ENCODE measurements at places on chromosomes 7 and 10.
A peak's percentile ranks its signal among the peaks of the same experiment; 100 is the strongest.

DNA sequence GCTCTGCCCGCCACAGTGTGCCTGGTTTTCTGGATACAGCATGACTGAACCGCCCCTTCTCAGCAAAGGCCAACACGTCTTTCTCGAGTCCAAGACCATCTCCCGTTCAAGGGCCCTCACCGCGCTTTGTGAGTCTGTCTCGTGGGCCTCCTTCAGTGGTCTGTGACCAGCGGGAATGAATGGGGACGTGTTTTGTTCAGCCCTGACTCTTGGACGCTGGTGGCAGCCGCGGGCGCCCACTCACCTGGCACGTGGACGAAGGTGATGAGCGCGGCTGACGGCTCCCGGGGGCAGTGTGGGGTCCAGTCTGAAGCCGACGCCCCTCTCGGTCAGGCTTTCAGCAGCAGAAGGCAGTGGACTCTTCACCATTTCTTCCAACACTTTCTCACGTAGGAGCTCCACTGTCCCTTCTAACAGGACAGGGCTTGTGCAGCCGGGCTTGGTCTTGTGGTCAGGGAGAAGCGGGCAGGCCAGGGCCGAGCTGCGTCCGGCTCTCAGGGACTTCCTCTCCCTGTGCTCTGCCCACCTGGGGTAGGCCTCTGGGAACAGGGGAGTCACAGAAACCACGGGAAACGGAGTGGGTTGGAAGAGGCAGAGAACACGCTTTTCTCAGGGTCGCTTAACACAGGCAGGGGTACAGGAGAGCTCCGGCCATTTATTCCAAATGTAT, 30.4 kb downstream of the AMZ1 start:
- no peak for DNase-seq

DNA sequence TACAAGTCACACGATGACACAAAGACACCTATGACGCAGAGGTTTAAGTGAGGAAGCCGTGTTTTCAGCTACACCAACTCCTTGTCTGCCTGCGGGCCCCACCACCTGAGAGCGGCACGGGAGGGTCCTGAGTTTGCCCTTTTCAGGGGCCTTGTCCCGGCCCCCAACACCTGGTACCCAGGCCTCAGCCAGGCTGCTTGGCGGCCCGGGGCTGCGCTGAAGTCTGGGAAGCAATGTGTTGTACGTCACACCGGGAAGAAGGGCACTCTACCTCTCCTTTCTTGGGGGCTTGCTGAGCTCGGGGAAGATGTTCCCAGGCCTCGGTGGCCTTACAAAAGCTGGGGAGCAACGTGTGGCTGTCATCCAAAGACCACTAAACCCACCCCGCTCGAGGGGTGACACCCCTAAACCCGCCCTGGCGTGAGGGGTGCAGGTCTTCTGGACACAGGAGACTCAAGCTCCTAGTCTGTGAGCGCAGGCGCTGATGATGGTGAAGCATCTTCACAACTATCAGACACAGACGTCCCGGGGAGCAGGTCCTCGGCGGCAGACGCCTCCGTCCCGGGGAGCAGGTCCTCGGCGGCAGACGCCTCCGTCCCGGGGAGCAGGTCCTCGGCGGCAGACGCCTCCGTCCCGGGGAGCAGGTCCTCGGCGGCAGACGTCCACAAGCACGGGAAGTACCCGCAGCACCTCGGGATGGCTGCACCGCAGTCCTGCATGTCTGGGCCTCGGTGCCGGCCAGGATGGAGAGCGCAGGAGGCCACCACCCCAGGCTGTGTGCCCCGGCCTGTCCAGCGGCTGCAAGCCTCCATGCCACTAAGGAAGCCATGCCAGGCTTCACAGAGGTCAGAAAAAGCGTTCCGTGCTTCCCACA, 15.4 kb downstream of the CFAP46 start:
- no peak for DNase-seq

GRCh38 chr7:112411186-112411795, 39.0 kb upstream of the IFRD1 start:
- DNase-seq = no peak

- DNase-seq = no peak
Observed at GRCh38 chr7:33196221-33196620, 66.9 kb downstream of the BBS9 start.

- no peak for DNase-seq
Observed at GRCh38 chr7:101903515-101903868, 86.1 kb downstream of the CUX1 start.

- DNase-seq = no peak
Observed at GRCh38 chr10:121409466-121410104, 188.7 kb downstream of the FGFR2 start.

- DNase-seq = no peak
Observed at GRCh38 chr10:131166486-131166885, 145.0 kb downstream of the TCERG1L start.

DNA sequence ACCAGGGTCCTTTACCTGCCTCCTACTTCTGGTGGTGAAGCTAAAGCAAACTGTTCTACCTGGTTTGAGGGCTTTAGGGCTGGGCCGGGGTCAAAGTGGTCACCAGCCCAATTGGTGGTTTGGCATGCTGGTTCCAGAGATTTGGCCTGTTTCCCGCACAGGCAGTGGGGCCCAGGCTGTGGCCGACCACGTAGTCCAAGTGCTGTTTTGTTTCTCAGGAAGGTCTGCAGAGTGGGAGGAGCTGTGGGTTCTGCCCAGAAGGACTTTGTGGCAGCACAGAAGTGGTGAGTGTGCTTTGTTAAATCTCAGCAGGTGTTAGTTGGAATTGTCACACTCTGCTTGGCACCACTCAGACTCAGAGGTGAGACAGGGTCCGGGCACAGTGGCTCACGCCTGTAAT, 85.8 kb downstream of the MKX start:
- DNase-seq = no peak

DNA sequence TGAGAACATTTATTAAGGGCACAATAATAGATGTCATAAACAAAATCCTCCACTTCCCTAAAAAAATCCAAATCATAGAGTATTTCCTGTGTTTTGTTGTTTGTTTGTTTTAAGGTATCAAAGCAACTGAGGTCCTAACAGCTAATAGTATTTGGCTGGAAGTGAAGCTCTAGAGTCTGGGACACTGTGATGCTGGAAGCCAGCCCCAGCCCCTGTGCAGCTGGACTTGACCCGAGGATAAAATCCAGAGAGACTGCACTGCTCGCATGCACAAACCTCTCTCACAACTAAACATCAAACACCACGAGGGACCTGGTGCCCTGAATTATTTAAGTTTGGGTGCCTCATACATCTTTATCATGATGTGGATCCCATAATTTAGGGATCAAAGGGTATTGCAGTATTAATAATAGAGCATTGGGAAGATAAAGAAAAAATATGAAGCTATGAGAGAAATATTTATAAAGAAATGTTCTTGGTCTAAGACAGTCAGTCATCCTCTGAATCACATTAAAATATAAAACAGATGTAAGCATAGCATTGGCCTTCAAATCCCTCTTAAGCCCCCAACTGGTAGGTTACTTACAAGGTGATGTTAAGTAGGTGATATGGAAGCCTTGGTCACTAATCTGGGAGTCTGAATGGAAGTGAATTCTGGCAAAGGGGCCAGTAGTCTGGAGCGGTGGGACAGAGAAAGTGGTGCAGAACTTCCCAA, 44.4 kb downstream of the CUBN start:
- DNase-seq = no peak

- DNase-seq = no peak
Observed at GRCh38 chr7:38909870-38910269, 879 bp upstream of the VPS41 start.

- DNase-seq = no peak
Observed at GRCh38 chr10:113179265-113179664, 229.2 kb downstream of the TCF7L2 start.

DNA sequence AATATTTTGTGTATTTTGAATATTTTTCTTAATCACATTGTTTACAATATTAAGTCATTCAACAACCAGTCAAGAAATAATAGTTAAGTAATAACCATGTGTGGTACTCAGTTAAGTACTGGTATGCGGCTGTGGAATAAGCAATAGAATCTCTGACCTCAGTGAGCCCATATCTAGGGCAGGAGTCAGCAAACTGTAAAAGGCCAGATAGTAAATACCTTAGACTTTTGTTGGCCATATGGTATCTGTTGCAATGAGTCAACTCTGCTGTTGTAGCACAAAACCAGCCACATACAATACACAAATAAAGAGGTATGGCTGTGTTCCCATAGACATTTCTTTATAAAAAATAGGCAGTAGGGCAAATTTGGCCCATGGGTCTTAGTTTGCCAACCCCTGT, 311.6 kb upstream of the SEMA3A start:
- DNase-seq = no peak

DNA sequence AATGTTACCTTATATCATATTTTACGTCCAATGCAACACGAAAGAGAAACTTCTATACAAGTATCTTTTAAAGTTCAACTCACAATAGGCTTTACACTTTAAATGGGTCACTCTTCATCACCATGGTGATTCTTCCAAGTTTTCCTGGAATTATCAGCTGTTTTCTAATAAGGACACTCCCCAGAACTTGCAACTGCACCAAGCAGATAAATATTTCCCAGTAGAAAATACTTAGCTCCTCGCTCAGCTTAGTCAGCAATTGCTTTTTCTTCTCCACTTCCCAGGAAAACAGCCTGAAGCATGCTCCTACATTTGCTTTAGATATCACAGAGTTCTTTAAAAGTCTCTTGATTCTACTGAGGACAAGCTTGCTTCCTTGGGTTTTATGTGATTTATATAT, 25.7 kb upstream of the ADD3 start:
- no peak for DNase-seq

GRCh38 chr10:96716390-96716789, 3.9 kb downstream of the PIK3AP1 start:
- no peak for DNase-seq

- peak; percentile 49 for DNase-seq
Observed at GRCh38 chr10:90857635-90858460, at the start of gene HTR7. Gene HTR7 (minus strand): TSS chr10:90858039. CDS start chr10:90857671, 368 bp downstream.

- DNase-seq = no peak
Observed at GRCh38 chr7:115356139-115356746, 434.3 kb downstream of the MDFIC start.

- no peak for DNase-seq
Observed at GRCh38 chr10:124307591-124307990, 111.1 kb downstream of the OAT start.

- no peak for DNase-seq
Observed at GRCh38 chr7:47266131-47266706, 315.7 kb downstream of the TNS3 start.

- no peak for DNase-seq
Observed at GRCh38 chr7:82805527-82805960, 357.1 kb downstream of the PCLO start.

DNA sequence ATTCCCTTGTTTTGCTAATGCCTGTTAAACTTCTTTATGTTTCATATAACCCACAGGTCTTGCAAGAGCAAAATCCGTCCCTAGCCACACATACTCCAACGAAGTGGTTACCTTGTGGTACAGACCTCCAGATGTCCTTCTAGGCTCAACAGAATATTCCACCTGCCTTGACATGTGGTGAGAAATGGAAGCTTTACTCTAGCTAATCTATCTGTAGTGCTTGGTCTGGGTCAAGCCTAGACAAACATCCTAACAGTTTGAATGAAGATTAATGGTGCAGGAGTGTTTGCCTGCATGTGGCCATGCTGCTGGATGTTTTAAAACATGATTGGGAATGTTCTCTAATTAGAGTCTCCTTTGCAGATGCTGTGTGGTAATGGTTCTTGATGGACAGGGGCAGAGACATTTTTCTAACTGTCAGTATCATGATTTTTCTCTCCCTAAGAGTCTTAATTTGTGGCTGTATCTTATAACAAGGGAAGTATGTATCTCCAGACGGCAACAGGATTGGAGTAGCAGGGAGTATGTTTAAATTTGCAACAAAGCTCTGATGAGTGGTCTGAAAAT, 308.5 kb upstream of the FZD1 start:
- no peak for DNase-seq

- no peak for DNase-seq
Observed at GRCh38 chr7:1537535-1538412, 7.3 kb downstream of the MAFK start.

GRCh38 chr10:119211625-119212441, 4.5 kb downstream of the GRK5 start:
- DNase-seq = no peak

- DNase-seq = no peak
Observed at GRCh38 chr10:132394936-132395703, 1.9 kb upstream of the PWWP2B start.

DNA sequence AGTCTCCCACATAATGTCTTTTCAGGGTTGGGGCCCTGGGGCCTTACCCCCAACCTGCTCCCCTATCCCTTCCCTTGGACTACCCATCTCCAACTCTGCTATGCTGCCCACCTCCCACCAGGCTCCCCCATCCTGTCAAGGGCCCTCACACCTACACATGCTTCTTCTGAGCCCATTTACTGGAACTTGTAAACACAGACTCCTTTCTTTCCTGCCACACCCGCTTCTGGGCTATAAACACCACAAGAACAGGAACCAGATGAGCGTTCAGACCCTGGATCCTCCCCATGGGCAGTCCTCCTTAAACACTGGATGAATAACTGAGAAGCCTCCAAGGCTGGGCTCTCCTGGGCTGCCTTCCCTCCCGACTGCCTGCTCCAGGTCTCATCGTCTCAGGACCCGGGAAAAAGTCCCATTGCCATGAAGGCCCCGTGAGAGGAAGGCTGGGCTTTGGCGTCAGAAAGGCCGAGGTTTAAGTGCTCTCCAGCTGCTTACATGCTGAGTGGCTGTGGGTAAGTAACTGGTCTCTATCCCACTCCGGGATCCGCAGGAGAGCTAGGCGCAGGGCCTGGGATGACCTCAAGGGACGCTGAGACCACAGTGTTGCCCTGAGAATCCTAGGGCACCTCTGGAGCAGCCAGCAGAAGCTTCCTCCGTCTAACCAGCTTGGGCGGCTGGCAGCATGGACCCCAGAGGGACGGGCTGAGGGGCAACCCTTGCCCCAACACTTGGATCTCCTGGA, 15.6 kb upstream of the CRHR2 start:
- no peak for DNase-seq
